ENCODE measurements at places on chromosomes 16 and 17.

GRCh38 chr17:56528696-56529095 is 64.8 kb upstream of the NOG start:
- no peak for DNase-seq

- no peak for DNase-seq
These were observed 163.5 kb downstream of the SDK2 start for GRCh38 chr17:73480740-73481139.

GRCh38 chr17:80187090-80187489 is 17.3 kb downstream of the CARD14 start:
- no peak for DNase-seq

DNA sequence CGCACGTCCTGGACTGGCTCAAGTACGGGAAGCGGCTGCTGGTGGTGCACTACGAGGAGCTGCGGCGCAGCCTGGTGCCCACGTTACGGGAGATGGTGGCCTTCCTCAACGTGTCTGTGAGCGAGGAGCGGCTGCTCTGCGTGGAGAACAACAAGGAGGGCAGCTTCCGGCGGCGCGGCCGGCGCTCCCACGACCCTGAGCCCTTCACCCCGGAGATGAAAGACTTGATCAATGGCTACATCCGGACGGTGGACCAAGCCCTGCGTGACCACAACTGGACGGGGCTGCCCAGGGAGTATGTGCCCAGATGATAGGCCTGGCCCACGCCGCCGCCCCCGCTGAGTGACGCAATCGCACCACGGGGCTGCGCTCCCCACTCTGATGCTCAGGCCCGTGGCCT is 50.2 kb downstream of the WSCD1 start:
- no peak for DNase-seq

GRCh38 chr17:29243792-29244191 is 2.9 kb upstream of the CRYBA1 start:
- no peak for DNase-seq

DNA sequence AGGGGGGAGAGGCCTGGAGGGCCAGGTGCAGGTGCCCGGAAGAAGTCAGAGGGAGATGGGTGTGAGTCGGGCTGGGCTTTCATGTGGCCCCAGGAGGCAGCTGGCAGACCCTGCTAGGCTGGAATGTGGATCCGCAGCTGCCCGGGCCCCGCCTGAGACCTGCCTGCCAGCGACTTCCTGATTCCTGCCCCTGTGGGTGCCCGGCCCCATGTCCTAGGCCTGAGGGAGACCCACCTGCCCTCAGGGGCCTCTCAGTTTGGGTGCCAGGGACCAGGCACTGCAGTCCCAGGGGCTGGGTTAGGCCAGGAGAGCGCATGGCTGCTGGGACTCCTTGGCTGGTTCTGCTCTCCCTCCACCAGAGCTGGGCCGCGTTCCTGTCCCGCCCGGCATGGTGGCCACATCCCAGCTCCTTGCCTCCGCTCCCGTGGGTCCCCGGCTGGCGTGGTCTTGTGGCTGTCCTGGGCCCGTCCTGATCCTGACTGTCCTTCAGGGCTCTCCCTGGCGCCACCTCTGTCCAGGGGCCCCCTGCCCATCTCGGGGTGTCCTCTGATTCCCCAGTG is 22.1 kb upstream of the SPNS2 start:
- DNase-seq, result no peak

DNA sequence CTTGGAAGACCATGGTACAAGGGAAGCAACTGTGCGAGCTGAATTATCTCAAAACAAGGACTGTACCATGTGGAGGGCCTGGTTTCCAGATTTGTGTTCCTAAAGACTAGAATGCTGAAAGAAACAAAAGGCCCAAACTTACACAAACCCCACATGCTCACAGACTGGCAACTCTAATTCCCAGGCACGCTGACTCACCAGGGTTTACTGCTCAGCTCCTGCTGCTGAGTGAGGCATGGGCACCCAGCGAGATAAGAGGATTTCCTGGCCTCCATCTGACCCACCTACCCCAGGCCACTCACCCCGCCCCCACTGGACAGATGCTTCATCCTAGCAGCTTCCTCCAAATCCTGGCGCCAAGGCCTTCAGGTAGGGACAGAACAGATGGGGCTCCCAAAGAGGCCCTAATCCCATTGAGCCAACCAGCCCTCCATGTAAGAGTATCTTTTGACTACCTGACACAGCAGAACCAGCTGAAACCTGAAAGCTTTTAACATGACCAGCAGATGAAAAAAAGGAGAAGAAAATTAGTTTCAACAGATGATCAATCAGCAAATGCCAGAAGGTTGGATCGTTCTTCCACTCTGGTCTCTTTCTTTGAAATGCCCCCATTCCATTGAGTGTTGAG is 33.9 kb downstream of the DCUN1D3 start:
- no peak for DNase-seq

GRCh38 chr17:4599505-4600281 is 15.4 kb downstream of the SMTNL2 start:
- DNase-seq, result no peak

DNA sequence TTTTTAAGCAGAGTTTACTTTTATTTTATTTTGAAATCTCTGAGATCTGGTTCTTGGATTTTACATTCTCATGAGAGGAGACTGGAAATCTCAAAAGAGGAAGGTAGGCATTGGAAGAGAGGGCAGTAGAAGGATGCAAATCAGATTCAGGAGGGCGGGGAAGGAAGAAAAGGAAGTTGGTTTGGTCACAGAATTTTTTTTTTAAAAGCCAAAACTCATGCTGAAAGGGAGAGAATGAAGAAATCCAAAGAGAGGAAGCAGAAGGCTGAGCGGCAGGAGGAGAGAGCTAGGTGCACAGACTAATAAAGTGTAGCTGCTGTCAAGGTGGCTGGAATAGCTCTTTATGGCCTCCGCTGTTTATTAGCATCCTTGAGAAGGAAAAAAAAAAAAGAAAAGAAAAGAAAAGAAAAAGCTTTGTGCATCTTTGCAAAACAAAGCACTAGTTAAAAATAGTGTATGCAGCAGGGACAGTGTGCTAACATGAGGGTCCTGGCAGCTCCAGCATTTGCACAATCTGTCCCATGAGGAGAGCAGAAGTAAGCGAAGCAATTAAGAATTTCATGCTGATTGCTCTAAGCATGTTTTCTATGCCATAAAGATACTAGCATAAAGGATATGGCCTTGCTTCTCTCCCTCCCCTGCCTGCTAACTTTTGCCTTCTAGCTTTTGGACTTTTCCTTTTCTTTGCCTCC is 194.2 kb downstream of the ZFHX3 start:
- no peak for DNase-seq

DNA sequence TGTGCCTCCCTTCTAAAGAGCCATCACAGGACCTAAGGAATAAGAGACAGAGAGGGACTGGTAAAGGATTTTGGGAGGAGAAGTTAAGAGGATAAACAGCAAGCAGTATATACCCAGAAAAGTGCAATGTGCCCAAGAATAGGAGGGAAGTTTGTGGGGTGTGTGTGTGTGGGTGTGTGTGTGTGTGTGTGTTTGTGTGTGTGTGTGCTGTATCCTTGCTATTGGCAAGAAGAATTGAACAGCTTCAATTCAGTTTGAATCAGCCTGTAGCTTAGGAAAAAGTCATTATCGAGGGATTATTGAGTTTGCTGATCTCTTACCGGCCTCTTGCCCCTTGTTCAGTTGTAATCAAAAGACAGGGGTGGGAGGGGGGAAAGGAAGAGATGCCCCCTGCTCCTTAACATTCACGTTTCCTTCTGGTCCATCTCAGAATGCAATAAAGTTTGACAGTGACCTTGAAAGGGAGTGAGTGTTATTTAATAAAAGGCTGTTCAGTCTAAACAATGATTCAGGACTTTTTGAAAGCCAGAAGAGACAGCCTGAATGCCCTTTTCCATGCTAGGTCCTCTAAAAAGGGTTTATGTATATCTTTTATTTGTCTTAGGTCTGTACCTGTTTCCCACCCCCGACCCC is 23.9 kb upstream of the MAPT start:
- no peak for DNase-seq

GRCh38 chr16:23807028-23807427 is 28.8 kb upstream of the PRKCB start:
- DNase-seq, result no peak

- no peak for DNase-seq
These were observed 63.9 kb upstream of the CNEP1R1 start for GRCh38 chr16:49961089-49961488.

DNA sequence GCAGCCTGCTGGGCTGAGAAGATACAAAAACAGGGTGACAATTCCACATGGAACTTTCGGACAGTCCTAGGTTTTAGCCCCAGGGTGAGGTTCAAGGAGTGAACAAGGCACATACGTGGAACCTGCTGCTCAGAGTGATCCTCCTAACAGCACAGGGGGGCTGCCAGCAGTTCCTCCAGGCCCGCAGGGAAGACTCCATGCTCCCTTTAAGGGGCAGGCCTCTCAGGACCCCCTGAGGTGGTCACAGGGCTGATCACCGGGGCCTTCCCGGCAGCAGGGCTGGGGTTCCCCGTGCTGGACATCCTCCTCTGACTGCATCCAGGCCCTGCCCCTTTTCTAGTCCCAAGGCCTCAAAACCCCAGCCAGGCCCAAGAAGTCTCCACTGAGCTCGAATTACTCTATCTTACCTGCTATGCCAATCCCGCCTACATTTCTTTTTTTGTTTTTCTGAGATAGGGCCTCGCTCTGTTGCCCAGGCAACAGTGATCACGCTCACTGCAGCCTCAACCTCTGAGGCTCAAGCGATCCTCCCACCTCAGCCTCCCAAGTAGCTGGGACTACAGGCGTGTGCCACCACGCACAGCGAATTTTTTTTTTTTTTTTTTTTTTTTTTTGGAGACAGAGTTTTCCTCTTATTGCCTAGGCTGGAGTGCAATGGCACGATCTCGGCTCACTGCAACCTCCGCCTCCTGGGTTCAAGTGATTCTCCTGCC is 10.4 kb downstream of the CANT1 start:
- DNase-seq, result no peak

DNA sequence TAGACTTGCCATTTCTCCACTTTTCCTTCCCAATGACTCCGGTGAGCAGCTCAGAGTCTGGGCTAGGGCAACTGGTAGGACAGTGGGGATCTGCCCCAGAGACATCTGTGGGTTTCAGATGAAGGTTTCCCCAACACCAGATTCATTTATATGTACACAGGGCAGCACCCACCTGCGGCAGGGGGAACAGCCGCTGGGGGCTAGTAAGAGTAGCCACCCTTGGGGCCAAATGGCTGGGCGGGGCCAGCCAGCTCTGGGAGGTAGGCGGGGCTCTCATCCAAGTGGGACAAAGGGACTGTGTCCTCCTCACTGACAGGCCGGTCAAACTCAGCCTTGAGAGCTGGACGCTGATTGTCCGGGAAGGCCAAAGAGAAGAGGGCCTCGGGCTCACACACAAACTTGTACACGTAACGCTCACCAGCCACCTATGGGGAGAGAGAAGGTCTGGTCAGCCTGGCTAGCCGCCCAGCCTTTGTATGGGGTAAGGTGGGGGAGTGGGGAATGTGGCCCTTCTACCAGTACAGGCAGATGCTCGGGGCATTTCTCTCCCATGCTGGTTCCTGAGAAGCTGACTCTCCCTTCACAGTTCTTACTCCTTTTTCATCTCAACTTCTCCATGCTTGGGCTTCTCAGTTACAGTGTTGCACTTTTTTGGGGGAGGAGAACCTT is 17.7 kb downstream of the ETV4 start:
- DNase-seq, result no peak

- no peak for DNase-seq
These were observed 3.5 kb downstream of the VMO1 start for GRCh38 chr17:4782652-4783051.

DNA sequence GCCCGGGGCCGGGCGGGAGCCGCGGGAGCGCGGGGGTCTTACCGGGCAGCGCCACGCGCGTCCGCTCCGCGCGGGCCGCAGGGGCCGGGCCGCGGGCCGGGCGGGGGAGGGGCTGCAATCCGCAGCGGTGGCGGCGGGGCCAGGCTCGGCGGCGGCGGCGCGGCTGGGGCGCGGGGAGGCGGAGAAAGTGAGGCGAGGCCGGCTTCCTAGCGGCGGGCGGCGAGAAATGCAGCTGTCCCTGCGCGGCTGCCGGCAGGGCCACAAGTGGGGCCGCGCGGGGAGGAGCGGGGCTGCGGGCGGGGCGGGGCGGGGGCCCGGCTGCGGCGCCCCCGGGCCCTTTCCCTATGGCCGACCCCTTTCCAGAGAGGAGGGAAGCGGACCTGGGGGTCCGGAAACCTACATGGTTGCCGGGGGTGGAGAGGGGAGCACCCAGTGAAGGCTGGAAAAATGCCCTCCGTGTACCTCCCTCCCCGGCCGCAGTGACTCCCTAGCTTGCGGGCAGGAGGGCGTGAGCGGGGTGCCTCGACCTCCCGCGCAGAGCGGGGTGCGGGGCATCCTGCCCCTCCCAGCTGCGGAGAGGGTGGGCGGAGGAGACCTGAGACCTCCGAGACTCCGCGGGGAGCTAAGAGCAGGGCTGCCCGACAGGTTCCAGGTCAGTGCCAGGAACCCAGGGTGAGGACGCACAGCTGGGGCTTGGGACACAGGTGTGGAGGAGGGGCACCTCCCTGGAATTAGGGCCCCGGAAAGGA is at the start of gene CUEDC1:
CUEDC1 (minus strand) TSS at position 230 of the 749 bp plus-strand sequence. CDS start 69,848 bp downstream, outside the sequence.
- DNase-seq, result no peak

GRCh38 chr16:73172241-73172972 is 124.5 kb upstream of the ZFHX3 start:
- DNase-seq, result no peak

DNA sequence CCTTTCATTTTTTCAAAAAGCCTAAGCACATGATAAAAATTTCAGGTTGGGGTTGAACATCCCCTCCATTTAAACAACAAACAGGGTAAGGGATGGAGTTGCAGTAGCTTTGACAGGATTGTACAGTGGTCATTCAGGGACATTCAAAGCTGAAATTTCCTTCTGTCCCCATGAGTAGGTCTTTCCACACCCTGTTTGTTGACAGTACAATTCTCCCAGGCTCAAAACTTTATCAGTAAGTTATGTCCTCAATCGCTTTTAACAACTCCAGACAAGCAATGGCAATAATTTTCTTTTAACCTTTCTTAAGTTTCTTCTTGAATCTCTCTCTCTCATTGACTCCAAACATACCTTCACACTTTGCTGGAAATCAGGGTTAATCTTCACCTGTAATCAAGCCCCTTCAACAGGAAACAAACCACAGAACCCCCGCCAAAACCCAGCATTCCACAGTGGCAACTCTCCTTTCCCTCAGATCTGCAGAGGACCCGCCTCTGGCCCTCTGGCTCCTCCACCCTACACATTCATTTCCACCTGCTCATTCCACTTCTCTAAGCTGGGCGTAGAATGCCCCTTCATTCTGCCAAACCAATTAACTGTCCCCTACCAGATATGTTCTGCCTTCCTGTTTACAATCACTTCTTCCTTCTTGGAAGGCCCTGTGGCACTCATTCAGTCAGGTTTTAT is 20.7 kb downstream of the TXNDC11 start:
- DNase-seq, result no peak

DNA sequence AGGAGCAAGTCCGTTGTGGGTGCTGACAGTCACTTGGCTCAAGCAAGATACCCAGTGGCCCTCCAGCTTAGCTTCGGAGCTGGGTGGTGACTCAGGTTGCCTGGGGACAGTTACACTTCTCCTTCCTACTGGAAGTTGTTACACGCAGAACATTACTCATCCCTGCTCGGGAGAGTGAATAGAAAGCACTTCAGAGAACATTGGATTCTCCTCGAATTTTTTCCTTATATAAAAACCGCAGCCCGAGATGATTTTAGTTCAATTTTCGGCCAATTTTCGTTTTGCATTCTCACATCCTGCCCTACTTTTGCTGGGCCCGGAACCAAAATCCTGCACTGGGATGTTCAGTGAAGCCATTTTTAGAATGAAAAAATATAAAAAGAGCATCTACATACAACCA is 99.7 kb downstream of the ELAC2 start:
- DNase-seq, result no peak

All from SK-N-MC (cell line).